Brain (organoid and tissue), 16 donors: ENCODE measurements at places on chromosomes 5 and 9. TPM values are rescaled to one million over a fixed set of nuclear protein-coding genes. Genes with fewer than 3 reads are reported as not detected.

The PSAT1 gene
- polyA plus RNA-seq, result 164 TPM

The FYB1 gene
- 1.0 TPM for polyA plus RNA-seq

The NCS1 gene
- 120 TPM for polyA plus RNA-seq

The GFPT2 gene
- polyA plus RNA-seq, result 3.2 TPM

The TRAF1 gene
- 1.9 TPM for polyA plus RNA-seq

The FBP1 gene
- 34.7 TPM for polyA plus RNA-seq

The NMUR2 gene
- polyA plus RNA-seq, result not detected

The SHISAL2B gene
- not detected for polyA plus RNA-seq

The GZMA gene
- polyA plus RNA-seq, result 0.66 TPM

The MOB3B gene
- polyA plus RNA-seq, result 4.4 TPM

The SOX30 gene
- not detected for polyA plus RNA-seq

The SLC6A7 gene
- 4.1 TPM for polyA plus RNA-seq

The TAS2R1 gene
- polyA plus RNA-seq, result not detected

The CCL27 gene
- 1.4 TPM for polyA plus RNA-seq
